Activated T-cell treated with anti-CD3 and anti-CD28 coated beads, Interleukin-2, amount 50 U/mL, for 72 hours (primary cell): ENCODE measurements at places on chromosomes 7 and 10. TPM values are rescaled to one million over a fixed set of nuclear protein-coding genes. Genes with fewer than 3 reads are reported as not detected.

The TMEM176B gene
- total RNA-seq, result not detected

The OR6B1 gene
- not detected for total RNA-seq

The GUSB gene
- total RNA-seq, result 51.7 TPM

The DPYSL4 gene
- total RNA-seq, result 9.9 TPM

The FAM25A gene
- total RNA-seq, result not detected

The CLDN3 gene
- not detected for total RNA-seq

The ZNF316 gene
- 23.5 TPM for total RNA-seq

The KNDC1 gene
- 0.28 TPM for total RNA-seq

The PCGF6 gene
- total RNA-seq, result 15.2 TPM

The FLNC gene
- total RNA-seq, result 0.02 TPM

The KCP gene
- total RNA-seq, result 0.21 TPM

The PYROXD2 gene
- 6.7 TPM for total RNA-seq

The LRRTM3 gene
- total RNA-seq, result not detected

The ETV1 gene
- total RNA-seq, result not detected

The H2BK1 gene
- 4.4 TPM for total RNA-seq

The GIMAP8 gene
- 13.1 TPM for total RNA-seq

The DNAH11 gene
- not detected for total RNA-seq

The BTBD16 gene
- total RNA-seq, result not detected

The UTF1 gene
- 0.21 TPM for total RNA-seq

The CUZD1 gene
- 1.7 TPM for total RNA-seq

The XRCC2 gene
- 13.2 TPM for total RNA-seq

The AKR1C8 gene
- total RNA-seq, result not detected

The WNT8B gene
- total RNA-seq, result 0.22 TPM

The CLRN3 gene
- not detected for total RNA-seq

The CCDC6 gene
- 107 TPM for total RNA-seq

The CBX3 gene
- 201 TPM for total RNA-seq

The GLRX3 gene
- 69.3 TPM for total RNA-seq

The DMTF1 gene
- 90.0 TPM for total RNA-seq

The FAM13C gene
- total RNA-seq, result not detected

The ABCB4 gene
- 0.69 TPM for total RNA-seq

The TMEM178B gene
- total RNA-seq, result 1.0 TPM

The BUB3 gene
- 255 TPM for total RNA-seq

The MCM10 gene
- total RNA-seq, result 53.2 TPM

The C10orf143 gene
- total RNA-seq, result 6.4 TPM

The CYP2E1 gene
- total RNA-seq, result 1.4 TPM

The FRMD4A gene
- total RNA-seq, result 0.35 TPM

The NOC3L gene
- 38.0 TPM for total RNA-seq

The AMZ1 gene
- total RNA-seq, result 1.3 TPM

The FOXI2 gene
- not detected for total RNA-seq

The GPR15LG gene
- not detected for total RNA-seq

The SPDYE17 gene
- not detected for total RNA-seq
